ENCODE measurements at places on chromosomes 3 and 15. TPM values are rescaled to one million over a fixed set of nuclear protein-coding genes. Genes with fewer than 3 reads are reported as not detected.

GRCh38 chr15:55281517-55282228 lies 7.9 kb downstream of the RAB27A start:
- H3K36me3 ChIP-seq = no peaks in the 10 kb centered on the region
- peak; percentile 34 for DNase-seq
- H3K27ac ChIP-seq = peak overlapping the region; percentile 25
- H3K27me3 ChIP-seq = no peaks in the 10 kb centered on the region

- H3K4me3 ChIP-seq = no peak overlapping the region
- H3K4me1 ChIP-seq = peaks cover 6% of the 10 kb centered on the region
- no peaks in the 10 kb centered on the region for H3K36me3 ChIP-seq
- H3K27me3 ChIP-seq = no peaks in the 10 kb centered on the region
These were observed 98.9 kb downstream of the DNAJB8 start for GRCh38 chr3:128367761-128368160.

DNA sequence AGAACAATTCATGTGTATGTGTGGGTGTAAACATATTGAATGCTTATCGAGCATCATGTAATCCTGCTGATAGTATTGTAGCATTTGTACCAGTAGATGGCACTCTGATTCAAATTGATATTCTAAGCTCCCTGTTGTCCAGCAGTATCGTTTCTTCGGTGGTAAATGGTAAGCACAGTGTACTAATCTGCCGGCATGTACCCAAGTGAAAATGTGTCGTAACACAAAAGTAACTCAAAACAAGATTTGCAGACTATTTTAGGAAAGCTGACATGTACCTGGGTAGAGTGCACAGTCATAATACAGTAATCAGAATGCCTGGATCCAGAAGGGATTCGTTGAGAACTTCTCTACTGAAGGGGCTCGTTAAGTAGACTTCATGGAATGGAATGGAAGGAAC lies 31.7 kb upstream of the MNS1 start:
- no peaks in the 10 kb centered on the region for H3K4me1 ChIP-seq
- DNase-seq = peak; percentile 73
- peak overlapping the region; percentile 58 for H3K4me3 ChIP-seq
- H3K27me3 ChIP-seq = no peaks in the 10 kb centered on the region

PPP2R3A gene
- polyA plus RNA-seq = 14.2 TPM

SLC22A14 gene
- not detected for polyA plus RNA-seq
